ENCODE measurements at places on chromosomes 2 and 18.

- no peak for DNase-seq
These were observed 41.4 kb downstream of the PKP4 start for GRCh38 chr2:158498043-158498748.

GRCh38 chr2:96393989-96394761, 58.6 kb downstream of the NCAPH start:
- no peak for DNase-seq

DNA sequence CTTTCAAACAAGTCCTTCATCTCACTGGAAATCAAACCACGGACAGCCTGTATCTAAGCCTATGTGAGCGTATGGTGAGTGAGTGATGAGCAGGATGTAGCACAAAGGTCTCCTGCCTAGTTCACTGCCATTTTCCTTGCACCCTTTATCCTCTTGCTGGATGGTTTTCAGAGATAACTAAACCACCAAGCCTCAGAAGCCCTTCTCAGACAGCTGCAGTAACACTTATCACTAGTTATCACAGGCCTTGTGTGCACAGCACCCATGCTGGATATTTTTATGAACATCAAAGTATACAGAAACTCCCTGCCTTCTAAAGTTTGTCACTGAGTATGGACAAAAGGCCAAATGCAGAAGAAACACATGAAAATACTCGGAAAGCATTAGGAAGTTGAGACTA, 69.5 kb downstream of the C1D start:
- DNase-seq: no peak

DNA sequence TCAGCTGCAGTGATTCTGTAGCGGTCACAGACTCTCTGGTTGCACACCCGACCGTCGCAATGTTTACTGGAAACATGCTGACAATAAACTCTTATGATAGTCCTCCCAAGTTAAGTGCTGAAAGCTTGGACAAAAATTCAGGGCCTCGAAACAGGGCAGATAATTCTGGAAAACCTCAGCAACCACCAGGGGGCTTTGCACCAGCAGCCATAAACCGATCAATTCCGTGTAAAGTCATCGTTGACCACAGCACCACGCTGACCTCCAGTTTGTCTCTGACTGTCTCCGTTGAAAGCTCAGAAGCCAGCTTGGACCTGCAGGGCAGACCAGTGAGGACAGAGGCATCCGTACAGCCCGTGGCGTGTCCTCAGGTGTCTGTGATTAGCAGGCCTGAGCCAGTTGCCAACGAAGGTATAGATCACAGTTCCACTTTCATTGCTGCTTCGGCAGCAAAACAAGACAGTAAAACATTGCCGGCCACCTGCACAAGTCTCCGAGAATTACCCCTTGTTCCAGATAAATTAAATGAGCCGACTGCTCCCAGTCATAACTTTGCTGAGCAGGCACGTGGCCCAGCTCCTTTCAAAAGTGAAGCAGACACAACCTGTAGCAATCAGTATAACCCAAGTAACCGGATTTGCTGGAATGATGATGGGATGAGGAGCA, 166.1 kb downstream of the ASXL3 start:
- no peak for DNase-seq

DNA sequence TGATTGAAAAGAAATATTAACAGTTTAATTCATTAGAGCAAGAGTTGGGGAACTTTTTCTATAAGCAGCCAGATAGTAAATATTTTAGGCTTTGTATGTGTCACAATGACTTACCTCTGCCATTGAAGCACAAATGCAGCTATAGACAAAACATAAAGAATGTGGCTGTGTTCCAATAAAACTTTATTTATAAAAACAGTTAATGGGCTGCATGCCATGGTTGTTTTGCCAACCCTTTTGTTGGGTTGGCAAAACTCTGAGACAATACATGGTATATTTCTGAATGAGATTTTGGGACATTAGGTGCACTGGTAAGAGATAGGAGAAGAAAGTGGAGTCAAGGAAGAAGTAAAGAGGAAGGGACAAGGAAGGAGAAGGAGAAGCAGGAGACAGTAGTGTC, 61.8 kb upstream of the CERS6 start:
- no peak for DNase-seq
